ENCODE measurements at places on chromosomes 16 and 17.
A peak's percentile ranks its signal among the peaks of the same experiment; 100 is the strongest.

- no peak for DNase-seq
Measured at GRCh38 chr16:57751539-57752202, 16.1 kb downstream of the KATNB1 start.

GRCh38 chr16:50671644-50672260, 9.4 kb downstream of the SNX20 start:
- DNase-seq, result peak; percentile 29

DNA sequence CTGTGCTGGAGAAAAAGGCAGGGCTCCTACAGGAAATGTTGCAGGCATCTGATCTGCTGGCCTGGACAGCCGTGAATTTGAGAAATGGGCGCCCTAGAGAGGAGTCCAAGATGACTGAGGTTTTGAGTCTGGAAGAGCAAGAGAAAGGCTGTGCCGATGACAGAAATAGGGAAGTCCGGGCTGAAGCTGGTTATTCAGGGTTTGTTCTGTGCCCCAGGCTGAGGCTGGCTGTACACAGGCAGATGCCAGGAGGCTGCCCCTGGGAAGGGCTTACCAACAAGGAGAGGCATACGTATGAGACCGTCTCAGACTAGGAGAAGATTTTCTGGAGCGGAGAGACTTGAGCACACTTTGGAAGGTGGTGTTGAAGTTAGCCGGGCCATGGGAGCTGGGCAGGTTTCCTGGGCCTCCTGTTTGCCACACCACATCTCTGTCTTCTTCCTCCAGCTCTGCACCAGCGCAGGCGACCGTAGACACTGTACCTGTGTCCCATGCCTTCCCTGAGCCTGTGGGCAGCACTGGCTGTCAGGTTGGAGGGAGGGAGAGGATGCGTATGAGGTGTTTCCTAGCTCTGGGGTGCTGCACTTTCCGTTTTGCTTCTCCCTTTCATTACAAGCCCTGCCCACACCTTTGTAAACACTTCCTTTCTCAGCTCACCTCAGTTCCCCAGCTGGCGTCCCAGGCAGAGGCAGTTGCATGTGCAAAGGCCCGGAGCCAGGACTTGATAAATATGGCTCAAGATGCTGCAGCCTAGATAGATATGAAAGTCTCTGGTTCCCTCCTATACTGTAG, 80.8 kb downstream of the SPECC1 start:
- DNase-seq, result no peak

DNA sequence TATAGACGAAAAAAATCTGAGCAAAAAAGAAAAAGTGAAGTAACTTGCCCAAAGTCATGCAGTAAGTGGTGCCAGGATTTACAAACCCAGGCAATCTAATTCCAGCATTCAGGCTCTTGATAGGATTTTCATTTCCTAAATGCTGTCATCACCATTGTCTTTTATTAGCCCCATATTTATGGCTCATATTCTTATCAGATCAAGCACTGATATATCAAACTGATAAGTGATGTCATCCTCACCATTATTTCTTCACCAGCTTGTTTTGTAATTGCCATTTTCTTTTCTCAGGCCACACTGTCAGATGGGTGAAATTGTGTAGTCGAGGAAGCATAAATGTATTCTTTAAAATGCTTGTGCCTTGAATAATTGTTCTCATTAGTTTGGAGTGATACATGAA, 1.3 kb downstream of the RAD51C start:
- DNase-seq, result no peak

- no peak for DNase-seq
Measured at GRCh38 chr16:11006656-11007055, 62.3 kb downstream of the CLEC16A start.

GRCh38 chr17:77523540-77523939, 382.8 kb downstream of the SEC14L1 start:
- DNase-seq, result no peak

DNA sequence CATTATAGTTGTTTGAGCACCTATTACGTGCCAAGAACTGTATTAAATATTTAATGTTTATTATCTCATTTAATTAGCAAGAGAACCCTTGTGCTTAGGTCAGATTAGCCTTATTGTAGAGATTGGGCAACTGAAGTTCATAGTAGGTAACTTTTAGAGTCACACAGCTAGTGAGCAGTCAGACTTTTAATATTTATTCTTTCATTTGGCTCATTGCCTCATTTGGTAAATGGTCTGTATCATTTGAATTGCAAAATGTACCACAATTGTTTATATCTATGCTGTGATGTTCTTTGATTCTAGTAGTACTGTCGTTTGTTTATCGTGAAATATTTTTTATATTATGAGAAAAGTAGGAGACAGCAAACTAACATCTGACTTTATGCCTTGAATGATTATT, 7.6 kb downstream of the CLTC start:
- DNase-seq, result no peak

All from eye (tissue), 1 donor.